ENCODE measurements at places on chromosomes 2 and 18.

GRCh38 chr18:10242936-10243680 lies 211.3 kb upstream of the APCDD1 start:
- DNase-seq = no peak

- DNase-seq = no peak
Measured at GRCh38 chr2:188404341-188405004, 112.8 kb downstream of the GULP1 start.

GRCh38 chr2:212921711-212922110 lies 229.7 kb downstream of the IKZF2 start:
- no peak for DNase-seq

DNA sequence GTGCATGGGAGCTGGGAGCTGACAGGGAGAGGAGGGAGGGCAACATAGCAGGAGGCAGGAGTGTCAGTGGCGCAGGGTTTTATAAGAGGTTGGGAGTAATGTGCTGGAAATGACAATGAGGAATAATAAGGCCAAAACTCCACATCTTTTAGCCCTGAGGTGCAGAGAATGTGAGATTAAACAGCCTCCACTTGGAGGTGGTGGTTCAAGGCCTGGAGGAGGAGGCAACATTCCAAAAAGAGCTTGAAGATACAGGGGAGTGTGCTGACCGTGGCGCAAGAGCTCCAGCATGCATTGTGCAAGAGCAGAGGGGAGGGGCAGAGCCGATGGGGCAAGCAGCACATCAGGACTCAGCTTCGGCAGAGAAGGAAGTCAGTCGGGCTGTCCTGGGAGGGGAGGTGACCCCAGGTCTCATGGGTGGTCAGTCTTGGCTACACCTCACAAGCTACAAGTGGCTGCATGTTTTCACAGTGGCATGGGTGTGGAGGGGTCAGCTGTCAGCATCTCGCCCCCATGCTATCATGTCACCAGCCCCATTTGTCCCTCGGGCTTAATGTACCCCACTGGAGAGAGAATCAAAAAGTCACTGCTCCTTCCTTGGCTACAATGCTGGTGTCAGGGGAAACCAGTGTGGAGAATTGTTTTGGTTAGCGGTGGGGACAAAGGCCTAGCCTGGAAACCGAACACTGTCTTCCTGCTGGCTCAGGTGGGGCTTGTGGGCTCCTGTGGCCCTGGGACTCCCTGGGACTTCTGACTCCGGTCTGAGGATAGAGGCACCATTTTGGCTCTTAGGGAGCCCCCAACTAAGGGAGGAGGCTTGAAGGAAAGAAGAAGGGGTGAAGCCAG lies 208.0 kb downstream of the ZFP36L2 start:
- DNase-seq = no peak

DNA sequence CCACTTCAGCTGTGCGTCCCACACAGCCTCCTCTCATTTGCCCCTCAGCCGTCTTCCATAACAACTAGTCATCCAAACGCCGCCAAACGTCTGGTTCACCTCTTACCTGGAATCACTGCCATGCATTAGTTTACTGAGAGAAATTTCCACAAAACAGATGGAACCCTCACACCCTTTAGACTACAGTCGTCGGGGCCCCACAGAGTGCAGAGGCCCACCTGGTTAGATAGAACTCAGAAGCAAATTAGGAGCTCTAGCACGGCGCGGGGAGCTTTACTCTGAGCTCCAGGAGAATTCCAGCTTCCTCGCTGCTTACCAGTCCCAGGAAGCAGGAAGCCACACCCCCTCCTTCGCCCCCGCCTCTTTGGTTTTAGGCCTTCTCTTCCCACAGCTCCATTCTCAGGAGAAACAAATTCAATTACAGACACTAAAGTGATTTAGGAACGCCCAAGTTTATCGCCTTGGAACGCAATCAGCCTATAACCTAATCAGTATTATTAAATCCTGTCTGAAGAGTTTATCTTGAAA lies 9.4 kb downstream of the RNU2-63P start:
- no peak for DNase-seq

GRCh38 chr2:235416858-235417499 lies 76.9 kb upstream of the AGAP1 start:
- no peak for DNase-seq

DNA sequence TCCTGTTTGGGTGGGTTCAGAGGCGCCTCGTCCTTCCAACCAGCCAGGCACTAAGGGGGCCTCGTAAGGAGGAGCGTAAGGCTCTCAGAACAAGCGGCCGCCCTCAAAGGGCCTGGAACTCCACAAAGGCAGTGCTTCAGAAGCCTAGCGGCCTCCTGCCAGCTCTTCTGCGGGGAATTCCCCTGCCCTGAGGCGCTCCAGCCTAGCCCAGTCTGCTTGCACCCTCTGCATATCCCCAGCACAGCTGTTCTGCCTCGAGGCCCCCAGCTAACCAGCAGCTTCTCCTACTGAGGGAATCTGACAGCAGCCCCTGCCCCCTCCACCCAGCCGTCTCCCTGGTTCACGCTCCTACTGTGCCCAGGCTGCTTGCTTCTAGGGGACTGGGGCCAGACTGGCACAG lies 265.9 kb downstream of the TFCP2L1 start:
- DNase-seq = no peak

GRCh38 chr2:196318517-196319377 lies 147.4 kb upstream of the STK17B start:
- no peak for DNase-seq

DNA sequence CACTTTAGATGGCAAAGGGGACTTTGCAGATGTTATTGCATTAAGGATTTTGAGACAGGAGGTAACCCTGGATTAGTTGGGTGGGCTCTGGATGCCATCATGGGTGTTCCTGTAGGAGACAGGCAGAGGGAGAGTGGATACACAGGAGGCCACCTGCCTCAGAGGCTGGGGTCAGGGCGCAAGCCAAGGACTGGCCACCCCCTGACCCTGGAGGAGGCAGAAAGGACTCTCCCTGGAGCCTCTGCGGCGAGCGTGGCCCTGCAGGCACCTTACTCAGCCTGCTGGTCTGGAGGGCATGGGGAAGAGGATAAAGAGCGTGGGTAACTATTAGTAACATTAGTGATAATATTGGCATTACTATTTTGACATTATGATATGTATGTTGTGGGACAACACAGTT lies 21.6 kb upstream of the OTOS start:
- no peak for DNase-seq

DNA sequence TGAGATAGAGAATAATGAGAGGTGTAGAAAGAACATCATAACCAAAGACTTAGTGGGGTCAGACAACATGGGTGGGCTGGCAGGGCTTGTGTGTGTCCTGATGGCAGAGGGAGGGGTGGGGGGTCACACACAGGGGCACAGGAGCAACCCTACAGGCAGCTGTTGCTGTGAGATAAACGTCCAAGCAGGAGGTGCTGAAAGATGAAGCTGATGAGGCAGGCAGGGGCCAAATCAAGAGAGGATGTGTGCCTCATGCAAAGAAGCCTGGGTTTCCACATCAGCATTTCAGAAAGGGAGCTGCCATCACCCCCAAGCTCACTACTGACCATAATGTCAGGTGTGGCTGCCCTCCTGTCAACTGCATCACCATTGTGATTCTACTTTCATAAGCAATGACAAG lies 16.0 kb upstream of the SKA1 start:
- no peak for DNase-seq

DNA sequence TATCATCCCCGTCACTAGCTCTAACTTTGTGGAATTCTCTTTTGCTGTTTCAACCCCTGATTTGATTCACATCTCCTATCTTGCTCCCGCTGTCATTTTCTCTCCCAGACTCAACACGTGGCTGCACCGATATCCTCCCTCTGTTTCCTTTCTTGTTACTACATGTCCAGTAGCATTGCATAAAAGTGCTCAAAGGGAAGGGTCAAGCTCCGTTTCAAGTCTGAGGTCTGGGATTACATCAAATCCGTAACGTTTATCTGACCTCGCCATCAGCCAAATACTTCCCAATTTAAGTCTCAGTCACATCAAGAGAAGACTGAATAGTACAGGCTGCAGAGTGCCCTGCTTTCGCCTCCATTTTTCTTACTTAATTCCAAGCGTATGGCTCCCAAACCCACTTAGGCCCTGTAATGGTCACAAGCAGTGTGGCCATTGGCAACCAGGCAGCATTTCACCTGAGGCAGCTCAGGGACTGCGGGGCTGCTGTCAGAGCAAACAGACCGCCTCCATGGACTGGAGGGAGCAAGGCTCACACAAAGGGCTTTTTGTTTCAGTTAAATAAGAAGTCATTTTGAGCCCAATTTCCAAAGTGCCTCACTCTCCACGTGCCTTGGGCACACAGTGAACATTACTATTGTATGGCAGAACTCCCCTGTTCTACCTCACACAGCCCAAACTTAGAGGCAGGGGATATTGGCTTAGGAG lies 217.8 kb downstream of the BCL11A start:
- DNase-seq = no peak

DNA sequence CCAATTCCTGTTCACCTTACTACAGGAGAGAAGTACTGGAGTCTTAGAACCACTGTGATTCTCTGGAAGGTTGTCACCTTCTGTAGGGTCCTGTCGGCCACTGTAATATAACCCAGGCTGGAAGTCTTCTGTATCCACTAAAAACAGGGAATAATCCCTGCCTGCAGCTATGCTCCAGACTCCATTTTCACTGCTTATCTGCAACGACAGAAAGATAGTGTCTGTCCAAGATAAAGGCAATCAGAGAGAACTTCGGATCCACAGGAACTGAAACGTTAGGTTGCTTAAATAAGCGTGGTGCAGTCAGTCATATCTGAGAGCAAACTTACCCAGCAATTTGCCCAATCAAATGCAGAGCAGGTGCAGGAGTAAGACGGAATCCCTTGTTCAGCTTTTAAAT lies 34.2 kb downstream of the ALS2 start:
- DNase-seq = no peak

DNA sequence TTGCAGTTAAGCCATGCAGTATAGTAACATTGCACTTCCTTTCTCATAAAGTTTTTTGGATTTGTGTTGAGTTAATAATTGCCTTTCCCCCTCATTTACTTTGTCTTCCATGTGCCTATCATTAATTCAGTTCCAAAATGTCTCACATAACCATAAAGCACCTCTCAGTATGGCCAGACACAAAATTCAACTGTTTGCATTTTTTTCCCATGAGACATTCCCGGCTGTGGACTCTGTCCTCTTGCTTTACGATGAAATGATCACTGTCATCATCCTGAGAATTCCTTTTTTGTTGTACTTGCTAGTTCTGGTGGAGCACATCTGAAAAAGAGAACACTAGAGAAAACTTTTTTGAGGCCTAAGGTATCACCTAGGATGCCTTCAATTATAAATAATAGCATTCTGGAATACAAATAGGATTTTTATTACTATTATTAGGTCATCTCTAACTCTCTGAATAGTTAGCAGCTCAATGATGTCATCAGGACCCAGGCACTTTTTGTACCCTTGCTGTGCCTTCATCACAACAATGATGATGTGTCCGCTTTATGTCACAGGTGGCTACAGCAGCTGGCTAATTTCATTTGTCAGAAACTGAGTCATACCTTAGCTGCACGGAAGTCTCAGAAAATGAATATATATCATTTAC lies 8.5 kb upstream of the ATP8B1 start:
- no peak for DNase-seq

- no peak for DNase-seq
Measured at GRCh38 chr2:134370655-134371445, 117.0 kb downstream of the MGAT5 start.

DNA sequence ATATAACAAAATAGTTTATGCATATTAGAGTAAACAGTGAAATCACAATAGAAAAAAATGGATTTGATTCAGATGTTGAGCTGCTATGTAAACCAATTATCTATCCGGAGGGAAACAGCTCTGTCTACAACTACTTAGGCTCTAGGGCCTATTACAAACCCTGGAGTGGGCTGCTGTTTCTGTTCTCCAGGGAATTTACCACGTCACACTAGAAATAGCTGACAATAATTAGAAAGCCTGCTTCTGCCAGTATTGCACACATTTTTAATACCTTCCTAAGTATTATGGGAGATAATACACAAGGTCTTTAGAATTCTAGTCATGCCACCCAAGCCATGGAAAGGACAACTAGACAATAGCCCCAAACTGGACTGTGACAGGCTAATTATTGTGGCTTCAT lies 411.1 kb downstream of the FIGN start:
- no peak for DNase-seq

GRCh38 chr2:145066151-145066661 lies 546.3 kb upstream of the ZEB2 start:
- DNase-seq = no peak

GRCh38 chr2:15263976-15264685 lies 297.0 kb downstream of the NBAS start:
- DNase-seq = no peak

DNA sequence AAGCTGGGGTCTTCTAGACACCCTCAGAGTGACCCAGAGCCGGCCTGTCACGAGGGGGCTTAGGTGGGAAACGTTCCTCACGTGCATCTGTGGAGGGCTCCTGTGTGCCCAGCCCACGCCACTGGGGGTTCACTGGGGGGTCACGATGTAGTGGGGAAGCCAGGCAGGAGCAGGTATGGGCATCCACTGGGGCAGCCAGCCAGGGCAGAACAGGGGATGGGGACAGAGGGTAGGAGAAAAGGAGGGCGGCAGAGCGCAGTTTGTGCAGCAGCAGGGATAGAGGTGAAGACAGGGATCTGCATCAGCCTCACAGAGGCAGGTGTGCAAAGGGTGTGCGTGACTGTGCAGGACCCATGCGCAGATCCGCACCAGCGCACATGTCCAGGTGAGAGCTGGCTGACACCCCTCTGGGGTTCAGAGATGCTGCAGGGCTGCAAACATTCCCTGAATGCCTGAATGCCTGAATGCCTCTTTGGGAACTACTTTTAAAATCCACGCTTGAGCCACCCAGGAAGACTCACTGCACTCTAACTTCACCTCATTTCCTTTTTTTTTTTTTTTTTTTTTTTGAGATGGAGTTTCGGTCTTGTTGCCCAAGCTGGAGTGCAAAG lies 10.0 kb downstream of the PNKD start:
- DNase-seq = no peak

GRCh38 chr18:7757175-7757574 lies 190.1 kb downstream of the PTPRM start:
- DNase-seq = no peak

DNA sequence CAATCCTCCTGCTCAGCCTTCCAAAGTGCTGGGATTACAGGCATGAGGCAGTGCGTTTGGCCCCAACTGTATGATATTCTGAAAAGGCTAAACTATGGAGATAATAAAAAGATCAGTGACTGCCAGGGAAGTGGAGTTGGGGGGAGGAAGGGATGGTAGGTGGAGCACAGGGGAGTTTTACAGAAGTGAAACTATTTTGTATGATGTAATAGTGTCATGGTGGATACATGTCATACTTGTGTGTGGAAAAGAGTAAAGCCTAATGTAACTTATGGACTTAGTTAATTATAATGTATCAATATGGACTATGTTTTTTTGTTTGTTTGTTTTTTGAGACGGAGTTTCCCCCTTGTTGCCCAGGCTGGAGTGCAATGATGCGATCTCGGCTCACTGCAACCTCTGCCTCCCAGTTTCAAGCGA lies 2.9 kb upstream of the GGCX start:
- DNase-seq = no peak

DNA sequence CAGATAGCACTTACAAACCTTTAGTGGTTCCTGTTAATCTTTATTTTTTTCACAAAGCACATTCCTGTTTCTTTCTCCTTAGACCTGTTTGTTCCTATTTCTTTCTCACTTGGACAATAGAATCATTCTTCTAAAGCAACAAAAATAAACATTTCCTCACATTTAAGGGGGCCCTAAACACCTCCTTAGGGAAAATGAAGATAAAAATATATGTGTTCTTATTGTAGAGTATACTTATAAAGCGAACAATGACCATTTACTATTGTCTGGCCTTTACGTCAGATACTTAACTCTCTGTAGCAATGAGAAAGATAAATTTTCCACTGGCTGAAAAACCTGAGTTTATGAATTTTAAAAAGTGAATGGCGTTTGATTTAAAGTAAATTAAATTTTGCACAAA lies 234.6 kb downstream of the TCF4 start:
- no peak for DNase-seq

GRCh38 chr2:218476676-218477075 lies 57.8 kb downstream of the VIL1 start:
- no peak for DNase-seq

Data from activated T-cell treated with anti-CD3 and anti-CD28 coated beads, Interleukin-2, amount 50 U/mL, for 1 hour (primary cell).